ENCODE measurements at places on chromosomes 2 and 18.

- DNase-seq: no peak
Measured at GRCh38 chr18:34661464-34662087, 48.5 kb upstream of the DTNA start.

DNA sequence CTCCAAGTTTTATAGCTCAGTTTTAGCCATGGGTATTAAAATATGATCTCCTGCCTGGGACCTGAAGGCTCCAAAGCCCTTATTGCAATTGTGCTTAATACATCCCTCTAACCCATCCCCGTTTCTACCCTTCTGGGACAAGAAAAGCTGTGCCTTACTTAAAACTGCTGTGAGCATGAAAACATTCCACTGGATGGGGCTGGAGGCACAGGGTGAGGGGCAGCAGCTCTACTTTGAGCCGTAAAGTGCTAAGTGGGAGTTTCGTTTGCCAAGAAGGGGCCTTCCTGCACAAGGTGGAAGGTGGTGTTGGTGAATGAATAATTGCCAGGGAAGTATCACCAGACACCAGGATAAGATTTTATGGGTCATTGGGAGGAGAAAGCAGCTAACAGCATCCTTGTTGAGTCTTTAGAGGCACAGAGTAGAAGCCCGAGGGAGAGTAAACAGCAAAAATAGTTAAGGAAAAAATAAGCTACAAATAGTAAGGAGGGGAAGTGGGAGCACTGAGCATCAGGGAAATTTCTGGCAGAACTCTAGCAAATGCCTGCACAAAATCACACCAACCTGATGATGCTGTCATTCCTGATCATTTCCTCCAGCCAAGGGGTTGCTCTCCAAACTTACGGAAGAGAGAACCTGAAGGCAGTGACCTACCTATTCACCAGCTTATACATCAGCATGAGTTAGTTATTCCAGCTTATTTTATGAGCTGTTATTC lies 218.4 kb downstream of the MREG start:
- DNase-seq: no peak

GRCh38 chr2:232839411-232840079 lies 30.5 kb upstream of the SNORC start:
- no peak for DNase-seq

DNA sequence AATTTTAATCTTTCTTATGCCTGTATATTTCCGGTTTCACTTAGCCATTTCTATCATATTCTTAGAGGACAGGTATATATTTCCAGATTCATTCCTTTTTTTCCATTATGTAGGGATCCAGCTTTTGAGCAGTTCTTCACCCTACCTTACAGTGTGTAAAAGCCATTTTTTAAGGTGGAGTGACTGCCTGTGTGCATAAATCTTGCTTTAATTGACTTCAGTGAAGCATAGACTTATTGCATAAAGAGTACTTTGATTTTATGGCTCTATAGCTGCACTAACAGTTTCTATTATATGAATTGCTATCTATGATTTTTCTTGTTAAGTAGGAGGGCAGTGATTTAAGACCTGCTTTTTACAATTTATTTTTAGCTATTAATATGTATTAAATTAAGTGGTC lies 132.6 kb downstream of the NYAP2 start:
- DNase-seq: no peak
